ENCODE measurements at places on chromosomes 7 and 10.

DNA sequence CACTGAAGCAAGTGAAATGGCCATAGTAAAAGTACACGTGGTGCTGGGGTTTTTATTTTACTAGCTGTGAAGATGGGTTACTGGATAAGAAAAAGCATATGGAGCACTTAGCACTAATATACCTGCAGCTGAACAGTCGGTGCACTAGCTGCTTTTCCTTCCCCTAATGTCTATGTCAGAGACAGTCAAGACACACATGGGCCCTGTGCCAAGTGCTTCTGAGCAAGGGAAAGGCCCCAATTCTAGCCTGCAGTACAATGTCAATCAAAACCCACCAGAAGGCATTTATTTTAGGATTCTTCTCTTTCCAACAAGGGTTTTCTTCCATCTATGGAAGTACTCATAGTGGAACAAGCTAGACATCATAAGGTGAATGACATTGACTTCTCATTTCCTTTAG is 716.7 kb downstream of the CCSER2 start:
- no peak for DNase-seq

GRCh38 chr7:50644586-50644985 is 79.4 kb upstream of the DDC start:
- DNase-seq, result no peak

GRCh38 chr7:155731871-155732270 is 80.4 kb downstream of the SHH start:
- DNase-seq, result no peak

- DNase-seq, result no peak
Observed at GRCh38 chr10:21692916-21693315, 158.9 kb downstream of the MLLT10 start.

DNA sequence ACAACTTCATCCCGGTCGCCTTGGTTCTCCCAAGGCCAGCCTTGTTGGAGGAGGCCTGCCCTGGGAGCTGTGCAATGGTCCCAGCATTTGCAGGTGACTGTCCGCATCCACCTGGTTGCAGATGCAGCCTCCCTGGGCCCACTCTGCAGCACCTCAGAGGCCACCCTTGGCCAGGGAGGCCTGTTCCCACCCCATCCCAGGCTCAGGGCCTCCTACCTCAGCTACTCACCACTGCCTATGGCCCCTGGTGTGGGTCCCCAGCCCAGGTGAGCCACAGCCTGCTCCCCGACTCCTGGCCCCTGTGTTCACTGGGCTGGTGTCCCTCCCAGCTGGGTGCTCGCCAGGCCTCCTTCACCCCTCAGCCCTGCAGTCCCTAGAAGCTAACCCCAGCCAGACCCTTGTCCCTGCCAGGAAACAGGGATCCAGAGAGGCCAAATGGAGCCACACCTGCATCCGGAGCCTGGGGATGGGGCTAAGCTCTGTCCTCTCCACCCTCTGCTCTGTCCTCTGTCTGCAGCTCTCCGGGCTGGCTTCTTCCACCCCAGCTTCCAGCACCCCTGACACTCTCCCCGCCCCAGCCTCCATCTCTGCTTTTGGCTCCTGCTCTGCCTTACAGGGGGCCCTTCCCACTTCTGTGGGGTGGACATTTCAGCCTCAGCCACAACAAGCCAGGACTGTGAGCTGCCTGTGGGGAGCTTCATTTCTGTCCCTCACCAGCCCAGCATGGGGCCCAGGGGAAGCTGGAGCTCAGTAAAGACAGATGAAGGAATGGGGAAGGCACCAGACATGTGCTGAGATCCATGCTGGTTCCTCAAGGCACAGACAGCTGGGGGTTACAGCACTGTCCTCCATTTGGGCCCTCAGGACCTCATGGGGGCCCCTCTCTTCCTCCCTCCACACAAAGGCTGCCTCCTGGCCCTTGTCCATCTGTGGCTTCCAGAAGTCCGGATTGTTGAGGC is 35.6 kb upstream of the ANTXRL start:
- no peak for DNase-seq
